Cerebellar nuclear complex (tissue), 1 donor: ENCODE measurements at places on chromosomes 13 and 19.

DNA sequence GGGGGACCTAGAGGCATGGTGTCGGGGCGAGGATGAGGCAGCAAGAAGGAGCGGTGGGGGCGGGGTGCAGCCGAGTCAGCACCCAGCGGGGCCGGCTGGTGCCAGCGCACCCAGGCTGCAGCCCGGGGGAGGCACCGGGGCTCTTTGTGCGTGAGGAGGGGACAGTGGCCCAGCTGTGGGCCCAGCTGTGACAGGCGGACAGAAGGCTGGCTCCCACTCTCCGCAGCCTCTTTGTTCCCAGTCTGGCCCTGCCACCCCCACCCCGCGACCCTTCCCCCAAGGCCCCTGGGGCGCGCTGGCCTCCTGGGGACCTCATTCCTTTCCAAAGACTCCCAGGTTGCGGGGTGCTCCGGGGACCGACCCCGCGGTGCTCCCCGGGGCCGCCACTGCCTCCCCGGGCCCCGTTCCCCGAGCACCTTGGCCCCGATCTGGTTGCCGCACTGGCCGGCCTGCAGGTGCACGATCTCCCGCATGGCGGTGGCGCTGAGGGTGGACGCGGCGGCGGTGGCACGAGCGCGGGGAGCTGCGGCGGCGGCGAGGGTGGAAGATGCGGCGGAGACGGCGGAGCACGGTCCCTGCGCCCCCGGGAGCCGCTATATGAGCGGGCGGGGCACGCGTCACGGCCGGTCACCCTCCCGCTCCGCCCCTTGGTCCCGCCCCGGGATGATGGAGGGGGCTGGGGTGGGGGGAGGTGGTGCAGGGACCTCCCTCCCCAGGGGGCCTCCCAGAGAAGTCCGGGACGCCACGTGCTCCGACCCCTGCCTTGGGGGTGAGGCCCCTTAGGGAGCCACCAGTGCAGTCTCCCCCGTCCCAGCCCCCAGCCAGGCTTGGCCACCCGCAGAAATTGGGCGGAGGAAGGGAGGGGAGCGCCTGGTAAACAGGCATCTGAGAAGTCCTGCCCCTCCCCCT is at the start of gene TUBB4A:
Gene TUBB4A (minus strand): TSS at position 570 of the 909 bp plus-strand sequence. CDS start 97 bp downstream, at position 473.
- DNase-seq = peak; percentile 53

DNA sequence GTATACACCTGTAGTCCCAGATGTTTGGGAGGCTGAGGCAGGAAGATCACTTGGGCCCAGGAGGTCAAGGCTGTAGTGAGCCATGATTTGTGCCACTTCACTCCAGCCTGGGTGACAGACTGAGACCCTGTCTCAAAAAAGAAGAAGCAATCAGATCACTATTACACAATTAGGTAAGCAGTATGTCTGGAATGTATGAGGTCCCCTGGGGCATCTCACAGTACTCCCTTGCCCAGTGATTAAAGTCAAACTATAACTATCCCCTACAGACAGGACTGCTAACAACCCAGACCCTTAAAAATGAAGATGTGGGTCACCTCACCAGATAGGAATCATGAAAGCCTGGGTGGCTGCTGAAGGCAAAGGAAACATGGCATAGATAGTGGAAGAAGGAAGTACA is 9.4 kb upstream of the PAN3 start:
- no peak for DNase-seq

- no peak for DNase-seq
Observed at GRCh38 chr19:3366753-3367627, 607 bp downstream of the NFIC start.

- no peak for DNase-seq
Observed at GRCh38 chr19:43594710-43595604, 977 bp downstream of the IRGQ start.

GRCh38 chr13:114318624-114319023 is 4.3 kb downstream of the CHAMP1 start:
- no peak for DNase-seq

GRCh38 chr13:27599845-27600553 is 20.3 kb downstream of the LNX2 start:
- no peak for DNase-seq

GRCh38 chr19:38718747-38719543 is 25.3 kb downstream of the CAPN12 start:
- DNase-seq = no peak

DNA sequence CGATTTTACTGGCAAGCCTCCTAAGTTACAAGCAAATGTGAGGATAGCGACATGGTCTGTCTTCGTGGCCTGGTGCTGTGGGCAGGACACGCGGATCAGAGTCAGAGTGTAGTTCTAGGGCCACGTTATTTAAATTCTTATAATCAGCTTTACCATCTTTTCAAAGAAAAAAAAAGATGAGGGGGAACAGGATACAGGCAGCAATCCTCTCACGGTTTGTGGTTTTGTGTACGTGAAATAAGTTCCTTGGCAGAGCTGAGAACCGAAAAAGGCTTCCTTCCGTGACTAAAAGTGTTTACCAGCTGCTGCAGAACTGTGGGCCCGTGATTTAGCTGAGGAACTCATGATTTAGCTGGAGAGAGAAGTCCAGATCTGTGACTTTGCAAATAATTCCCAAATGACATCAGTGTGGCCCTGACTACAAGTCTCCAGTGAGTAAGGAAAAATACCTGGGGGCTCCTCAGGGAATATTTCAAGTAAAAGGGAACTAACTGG is 27.2 kb downstream of the RCBTB2 start:
- no peak for DNase-seq

DNA sequence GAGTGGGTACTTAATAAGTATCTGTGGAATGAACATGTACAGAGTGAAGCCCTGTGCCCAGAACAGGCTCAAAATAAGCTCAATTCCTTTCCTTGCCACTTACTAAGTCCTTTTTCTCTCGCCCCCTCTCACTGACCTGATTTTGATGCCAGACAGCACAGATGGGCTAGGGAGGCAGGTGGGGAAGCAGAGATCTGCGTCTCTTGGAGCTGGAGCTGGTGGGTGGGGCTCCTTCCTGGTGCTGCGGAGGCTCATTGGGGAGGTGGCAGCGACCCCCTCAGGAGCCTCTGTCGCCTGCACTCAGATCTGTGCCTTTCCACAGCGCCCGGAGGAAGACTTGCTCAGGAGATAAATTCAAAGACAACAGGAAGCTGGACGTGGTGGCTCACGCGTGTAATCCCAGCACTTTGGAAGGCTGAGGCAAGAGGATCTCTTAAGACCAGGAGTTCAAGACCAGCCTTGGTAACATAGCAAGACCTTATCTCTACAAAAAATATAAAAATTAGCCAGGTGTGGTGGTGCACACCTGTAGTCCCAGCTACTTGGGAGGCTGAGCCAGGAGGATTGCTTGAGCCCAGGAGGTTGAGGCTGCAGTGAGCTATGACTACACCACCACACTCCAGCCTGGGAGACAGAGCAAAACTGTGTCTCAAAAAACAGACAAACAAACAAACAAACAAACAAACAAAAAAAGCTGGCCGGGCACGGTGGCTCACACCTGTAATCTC is 14.6 kb downstream of the AKT2 start:
- peak; percentile 68 for DNase-seq

GRCh38 chr13:43006893-43007631 is 15.0 kb upstream of the EPSTI1 start:
- DNase-seq = no peak

DNA sequence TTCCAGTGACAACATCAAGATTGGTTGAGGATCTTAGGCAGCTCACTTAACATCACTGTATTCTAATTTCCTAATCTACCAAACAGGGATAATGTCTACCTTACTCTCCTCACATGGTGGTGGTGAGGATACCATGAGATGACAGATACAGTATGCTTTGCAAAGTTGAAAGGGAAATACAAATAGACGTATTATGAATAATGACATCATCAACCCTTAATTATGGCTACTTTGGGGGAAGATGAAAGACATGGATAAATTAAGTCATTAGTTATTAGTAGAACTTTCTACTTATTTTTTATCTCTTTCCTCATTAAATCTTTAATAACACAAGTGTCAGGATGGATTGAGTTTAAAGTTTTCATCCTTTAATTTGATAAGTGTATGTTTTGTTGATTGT is 532.5 kb downstream of the KLF12 start:
- DNase-seq = no peak

GRCh38 chr13:71602344-71602743 is 264.7 kb downstream of the DACH1 start:
- DNase-seq = no peak

DNA sequence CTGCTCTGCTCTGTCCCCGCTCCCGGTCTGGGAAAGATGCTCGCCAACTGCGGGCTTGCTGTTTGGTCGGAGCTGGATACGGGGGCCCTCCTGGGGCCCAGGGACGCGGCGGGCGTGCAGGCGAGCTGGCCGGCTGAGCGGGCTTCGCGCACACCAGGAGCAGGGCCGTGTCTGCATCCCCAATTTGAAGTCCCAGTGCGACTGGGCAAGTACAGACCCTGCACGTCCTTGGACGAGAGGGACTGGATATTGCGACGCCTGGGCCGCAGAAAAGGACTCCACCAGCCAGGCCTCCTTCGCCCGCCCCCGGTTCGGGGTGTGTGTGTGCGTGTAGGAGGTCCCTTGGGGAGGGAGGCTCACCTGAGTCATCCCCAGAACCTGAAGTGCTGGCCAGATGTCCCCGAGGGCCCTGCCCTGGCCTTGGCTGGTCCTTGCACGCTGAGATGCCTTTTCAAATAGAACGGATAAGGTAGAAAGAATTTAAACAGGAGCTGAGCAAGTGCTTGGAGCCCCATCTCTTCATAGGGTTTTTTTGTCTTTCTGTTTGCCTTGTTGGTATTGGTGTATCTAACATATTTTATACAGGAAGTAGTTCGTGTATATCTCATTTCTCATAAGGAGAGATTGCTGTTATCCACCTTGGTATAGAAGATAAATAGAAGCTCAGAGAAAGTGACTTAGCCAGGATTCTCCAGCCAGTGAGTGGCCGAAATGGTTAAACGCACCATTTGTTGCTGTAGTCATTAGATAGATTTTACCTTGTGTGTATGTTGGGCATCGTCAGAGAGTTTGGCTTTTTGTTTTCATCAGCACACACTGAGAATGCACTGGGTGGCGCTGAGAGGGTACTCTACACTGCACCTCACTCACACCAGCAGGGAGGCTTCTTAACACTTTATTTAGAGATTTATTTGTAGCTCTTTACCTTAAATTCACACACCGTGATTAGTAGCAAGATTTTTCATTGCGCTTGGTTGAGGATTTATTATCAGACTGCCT is 1.1 kb downstream of the NAXD start:
- no peak for DNase-seq

DNA sequence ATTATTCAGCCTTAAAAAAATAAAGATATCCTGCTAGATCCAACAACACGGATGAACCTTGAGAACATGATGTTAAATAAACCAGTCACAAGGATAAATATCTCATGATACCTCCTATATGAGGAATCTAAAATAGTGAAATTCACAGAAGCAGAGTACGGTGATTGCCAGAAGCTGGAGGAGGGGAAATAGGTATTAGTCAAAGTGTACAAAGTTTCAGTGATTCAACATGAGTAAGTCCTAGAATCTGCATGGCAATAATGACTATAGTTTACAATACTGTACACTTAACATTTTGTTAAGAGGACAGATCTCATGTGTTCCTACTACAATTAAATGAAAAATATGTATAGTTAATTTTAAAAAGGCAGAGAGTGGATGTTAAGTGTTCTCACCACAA is 206.6 kb upstream of the SLC10A2 start:
- no peak for DNase-seq

- no peak for DNase-seq
Observed at GRCh38 chr13:112759827-112760226, 70.0 kb downstream of the ATP11A start.

- no peak for DNase-seq
Observed at GRCh38 chr13:36115306-36115705, 15.9 kb downstream of the DCLK1 start.

GRCh38 chr19:46955813-46956371 is 63.7 kb upstream of the NPAS1 start:
- no peak for DNase-seq

GRCh38 chr19:45056831-45057230 is 18.0 kb downstream of the CLASRP start:
- no peak for DNase-seq

- no peak for DNase-seq
Observed at GRCh38 chr13:36082396-36082795, 48.8 kb downstream of the DCLK1 start.

GRCh38 chr19:38502410-38503076 is 69.1 kb downstream of the RYR1 start:
- DNase-seq = no peak

DNA sequence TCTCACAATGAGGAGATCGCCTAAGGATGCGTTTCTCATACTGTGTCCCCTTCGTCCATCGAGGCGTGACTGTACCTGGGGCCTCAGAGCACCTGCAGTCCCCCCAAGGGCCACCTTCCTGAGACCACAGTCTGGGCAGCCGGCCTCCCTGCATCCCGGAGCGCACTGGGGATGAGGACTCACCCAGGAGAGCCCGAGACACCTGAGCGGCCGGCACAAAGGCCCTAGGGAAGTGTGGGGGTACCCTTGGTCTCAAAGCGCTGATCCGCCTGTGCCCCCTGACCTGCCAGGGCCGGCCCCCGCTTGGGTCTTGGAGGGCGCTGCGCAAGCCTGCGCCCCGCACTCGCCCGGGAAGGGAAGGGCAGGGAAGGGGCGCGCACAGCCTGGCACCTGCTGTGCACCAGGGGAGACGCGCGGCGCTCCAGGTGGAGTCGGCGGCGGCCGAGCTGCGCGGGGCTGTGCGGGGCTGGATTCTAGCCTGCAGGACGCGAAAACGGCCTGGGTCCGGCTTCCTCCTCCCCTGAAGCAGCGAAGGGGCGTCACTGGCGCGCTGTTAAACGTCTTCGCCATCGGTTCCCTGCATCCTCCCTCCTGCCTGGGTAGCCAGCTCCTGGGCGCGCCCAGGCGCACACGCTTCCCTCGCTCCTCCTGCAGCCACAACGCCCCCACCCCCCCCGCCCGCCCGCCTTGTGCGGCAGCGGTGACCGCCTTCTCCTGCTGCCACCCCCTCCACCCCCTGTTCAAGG is 13.6 kb upstream of the USP29 start:
- no peak for DNase-seq

GRCh38 chr13:66171920-66172319 is 1058.2 kb downstream of the PCDH9 start:
- no peak for DNase-seq

- DNase-seq = no peak
Observed at GRCh38 chr13:101579281-101579802, 126.9 kb downstream of the ITGBL1 start.

DNA sequence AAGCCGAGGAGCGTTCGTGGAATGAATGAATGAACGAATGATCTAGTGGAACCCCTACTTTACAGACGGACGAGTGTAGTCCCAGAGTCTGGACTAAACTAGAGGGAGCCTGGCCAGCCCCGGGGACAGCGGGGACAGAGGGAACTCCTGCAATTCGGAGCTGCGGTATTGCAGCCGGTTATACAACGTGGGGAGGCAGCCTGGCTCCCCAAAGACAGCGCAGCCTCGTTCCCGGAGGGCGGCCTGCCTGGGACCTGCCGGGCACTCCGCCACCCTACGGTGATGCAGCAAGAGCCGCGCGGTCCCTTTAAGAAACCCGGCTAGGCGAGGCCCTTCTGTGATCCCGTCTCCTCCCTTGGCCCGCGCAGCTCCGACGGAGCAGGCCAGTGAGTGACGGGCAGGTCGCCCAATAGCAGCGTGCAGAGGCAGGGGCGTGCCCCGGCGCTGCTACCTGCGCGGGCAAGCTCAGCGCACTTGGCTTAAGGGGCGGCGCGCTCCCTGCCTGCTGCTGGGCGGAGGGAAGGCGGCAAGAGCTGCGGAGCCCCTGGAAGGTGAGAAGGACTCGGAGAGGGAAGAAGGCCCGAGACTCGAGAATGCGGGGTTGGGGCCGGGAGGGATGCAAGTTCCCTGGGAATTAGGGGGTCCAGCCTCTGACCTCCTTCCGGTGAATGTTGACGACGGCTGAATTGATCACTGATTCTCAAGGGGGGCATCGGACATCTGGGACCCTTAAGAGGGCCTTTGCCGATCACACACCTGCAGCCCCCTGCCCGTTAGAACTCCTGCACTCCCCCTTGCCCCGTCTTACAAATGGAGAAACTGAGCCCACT is at the start of gene ABCA7:
Gene ABCA7 (plus strand): TSS at position 462 of the 830 bp plus-strand sequence. CDS start 1,255 bp downstream, outside the sequence.
- peak; percentile 64 for DNase-seq
